NCI-H2171 treated with DMSO at 0.1 percent for 48 hours (cell line): ENCODE measurements at places on chromosomes 1 and 21.

- DNase-seq: no peak
Measured at GRCh38 chr1:153937331-153937730, 9.2 kb downstream of the DENND4B start.

GRCh38 chr21:40351006-40351405, 483.8 kb downstream of the PCP4 start:
- DNase-seq: no peak

- no peak for DNase-seq
Measured at GRCh38 chr1:71074681-71075080, 6.2 kb downstream of the ZRANB2 start.

DNA sequence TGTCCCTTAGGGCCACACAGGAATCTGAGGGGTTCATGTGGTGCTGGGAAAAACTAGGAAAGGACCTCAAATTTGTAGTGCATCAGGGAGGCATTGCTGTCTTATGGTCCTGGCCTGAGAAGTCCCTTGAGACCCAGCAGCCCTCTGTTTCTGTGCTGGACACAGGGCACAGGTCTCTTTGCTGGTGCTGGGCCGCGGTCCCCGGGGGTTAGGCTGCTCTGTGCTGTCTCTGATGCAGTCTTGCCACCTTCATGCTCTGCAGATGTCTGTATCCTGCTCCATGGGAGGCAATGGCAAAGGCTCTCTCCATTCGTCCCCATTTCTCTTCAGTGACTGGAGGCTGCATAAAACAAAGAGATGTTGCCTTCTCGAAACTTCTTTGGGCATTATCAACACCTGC, 13.0 kb downstream of the EDARADD start:
- no peak for DNase-seq

- no peak for DNase-seq
Measured at GRCh38 chr1:17816511-17816910, 61.4 kb downstream of the ACTL8 start.

DNA sequence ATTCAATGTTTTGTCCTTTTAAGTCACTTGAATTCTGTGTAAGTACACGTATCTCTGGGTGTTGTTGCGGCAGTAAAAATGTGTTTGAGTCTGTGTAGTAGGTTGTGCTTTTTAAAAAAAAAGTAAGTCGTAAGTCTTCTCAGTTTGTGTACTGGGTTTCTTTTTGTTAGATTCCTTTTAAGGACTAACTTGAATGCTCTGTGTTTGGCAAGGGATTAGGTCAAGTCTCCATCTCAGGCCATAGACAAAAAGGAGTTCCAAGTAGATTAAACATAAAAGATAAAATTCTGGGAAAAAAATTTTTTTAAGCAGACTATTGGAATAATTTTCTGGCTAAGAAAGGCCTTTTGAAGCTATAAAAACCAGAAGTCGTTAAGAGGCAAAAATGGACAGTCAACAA, 113.1 kb downstream of the ATP5PO start:
- no peak for DNase-seq

GRCh38 chr1:40825435-40825788, 36.8 kb downstream of the CITED4 start:
- DNase-seq: no peak
